ENCODE measurements at places on chromosomes 11 and 22. TPM values are rescaled to one million over a fixed set of nuclear protein-coding genes. Genes with fewer than 3 reads are reported as not detected.

- no peak for DNase-seq
- no peaks in the 10 kb centered on the region for H3K27me3 ChIP-seq
- peak overlapping the region; percentile 88 for H3K27ac ChIP-seq
- peaks cover 15% of the 10 kb centered on the region for H3K4me1 ChIP-seq
- no peak overlapping the region for H3K4me3 ChIP-seq
- peaks cover 25% of the 10 kb centered on the region for H3K36me3 ChIP-seq
Measured at GRCh38 chr11:130145975-130146776, 13.4 kb upstream of the ST14 start.

- peaks cover 66% of the 10 kb centered on the region for H3K36me3 ChIP-seq
- H3K4me3 ChIP-seq: no peak overlapping the region
- no peaks in the 10 kb centered on the region for H3K27me3 ChIP-seq
- H3K4me1 ChIP-seq: peaks cover 13% of the 10 kb centered on the region
Measured at GRCh38 chr11:65866509-65867283, 5.9 kb downstream of the EFEMP2 start.

Gene FAM227A
- total RNA-seq: 9.9 TPM

- H3K27ac ChIP-seq: peak overlapping the region; percentile 100
- peak; percentile 99 for DNase-seq
- no peaks in the 10 kb centered on the region for H3K27me3 ChIP-seq
- peaks cover 3% of the 10 kb centered on the region for H3K36me3 ChIP-seq
Measured at GRCh38 chr22:41444360-41445128, 2.1 kb downstream of the TOB2 start.

DNA sequence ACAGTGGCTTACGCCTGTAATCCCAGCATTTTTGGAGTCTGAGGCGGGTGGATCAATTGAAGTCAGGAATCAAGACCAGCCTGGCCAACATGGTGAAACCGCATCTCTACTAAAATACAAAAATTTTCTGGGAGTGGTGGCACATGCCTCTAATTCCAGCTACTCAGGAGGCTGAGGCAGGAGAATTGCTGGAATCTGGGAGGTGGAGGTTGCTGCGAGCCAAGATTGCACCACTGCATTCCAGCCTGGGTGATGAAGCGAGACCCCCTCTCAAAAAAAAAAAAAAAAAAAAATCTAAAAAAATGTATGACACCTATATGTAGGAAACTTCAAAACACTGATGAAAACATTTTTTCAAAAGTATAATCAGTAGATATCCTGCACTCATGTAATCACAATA lies 242.7 kb upstream of the CHORDC1 start:
- DNase-seq: no peak
- H3K27ac ChIP-seq: no peak overlapping the region
- H3K4me1 ChIP-seq: peaks cover 4% of the 10 kb centered on the region
- H3K4me3 ChIP-seq: no peak overlapping the region

DNA sequence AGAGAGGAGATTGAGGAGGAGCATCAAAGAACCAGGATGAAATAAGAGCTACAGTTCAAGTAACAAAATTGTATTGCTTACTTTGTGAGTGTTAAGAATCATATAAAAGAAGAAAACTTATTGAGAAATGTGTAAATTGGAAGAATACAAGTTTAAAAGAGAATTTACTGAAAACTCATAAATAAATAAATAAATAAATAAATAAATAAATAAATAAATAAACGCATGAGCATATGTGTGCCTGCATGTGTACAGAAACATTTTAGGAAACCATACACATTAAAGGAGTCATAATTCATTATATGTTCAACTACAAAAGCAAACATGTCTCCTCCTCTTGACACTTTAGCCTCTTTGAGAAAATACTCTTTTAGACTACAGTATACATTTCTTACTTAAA lies 42.6 kb downstream of the CNTN5 start:
- no peaks in the 10 kb centered on the region for H3K4me1 ChIP-seq
- no peaks in the 10 kb centered on the region for H3K27me3 ChIP-seq
- no peaks in the 10 kb centered on the region for H3K36me3 ChIP-seq
- DNase-seq: no peak
- no peak overlapping the region for H3K27ac ChIP-seq
- H3K4me3 ChIP-seq: no peak overlapping the region

DNA sequence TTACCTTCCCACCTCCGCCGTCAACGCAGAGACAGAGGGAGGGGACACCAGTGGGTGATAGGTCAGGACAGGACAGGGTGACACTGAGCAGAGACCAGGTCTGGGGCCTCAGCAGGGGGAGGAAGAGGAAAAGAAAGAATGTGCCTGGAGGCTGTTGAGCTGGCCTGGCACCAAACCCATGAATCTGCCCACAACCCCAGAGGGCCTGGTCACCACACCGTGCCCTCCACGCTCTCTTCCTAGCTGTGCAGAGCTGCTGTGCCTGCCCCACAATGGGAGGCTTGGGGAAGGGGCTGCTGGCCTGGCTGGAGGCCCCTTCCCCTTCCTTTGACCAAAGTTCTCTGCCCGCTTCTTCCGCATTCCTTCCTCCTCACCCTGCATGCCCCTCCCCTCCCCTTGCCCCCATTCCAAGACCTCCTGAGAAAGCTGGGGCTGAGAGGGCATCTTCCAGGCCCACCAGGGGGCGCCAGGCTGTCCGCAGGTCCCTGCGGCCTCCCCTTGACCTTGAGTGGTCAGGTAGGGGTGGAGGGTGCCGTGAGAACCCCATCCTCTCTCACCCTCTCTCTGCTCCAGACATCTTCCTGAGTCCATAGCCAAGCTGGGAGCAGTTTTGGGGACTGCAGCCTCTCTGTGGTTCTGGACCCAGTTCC lies 11.0 kb upstream of the CACNA1I start:
- no peaks in the 10 kb centered on the region for H3K4me1 ChIP-seq
- peaks cover 68% of the 10 kb centered on the region for H3K27me3 ChIP-seq
- H3K4me3 ChIP-seq: no peak overlapping the region

GRCh38 chr11:69089258-69089657 lies 40.5 kb downstream of the TPCN2 start:
- no peaks in the 10 kb centered on the region for H3K27me3 ChIP-seq
- H3K4me1 ChIP-seq: no peaks in the 10 kb centered on the region
- no peak for DNase-seq
- no peak overlapping the region for H3K4me3 ChIP-seq

- H3K4me3 ChIP-seq: no peak overlapping the region
- no peak for DNase-seq
- H3K27ac ChIP-seq: no peak overlapping the region
Measured at GRCh38 chr11:101913656-101914055, 1.2 kb upstream of the CEP126 start.

GRCh38 chr22:45130891-45131290 lies 32.8 kb upstream of the NUP50 start:
- H3K36me3 ChIP-seq: peaks cover 13% of the 10 kb centered on the region
- no peaks in the 10 kb centered on the region for H3K27me3 ChIP-seq
- H3K27ac ChIP-seq: no peak overlapping the region
- H3K4me3 ChIP-seq: no peak overlapping the region

DNA sequence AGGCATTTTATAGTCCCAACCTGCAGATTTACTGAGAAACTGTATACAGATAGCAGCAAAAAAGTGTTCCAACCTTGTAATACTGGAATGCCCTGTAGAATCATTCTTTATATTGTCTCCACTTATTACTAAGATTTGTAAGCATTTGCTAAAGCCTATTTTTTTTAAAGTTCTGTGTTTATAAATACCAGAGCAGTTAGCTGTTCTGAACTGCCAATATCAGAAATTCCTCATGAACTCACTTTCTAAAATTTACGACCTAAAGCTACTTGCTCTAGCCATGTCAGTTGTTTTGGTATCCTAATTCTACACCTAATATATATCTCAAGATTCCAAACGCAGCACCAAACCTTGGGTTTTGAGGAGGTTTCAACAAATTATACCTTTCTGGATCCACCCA lies 103.2 kb downstream of the C11orf65 start:
- DNase-seq: no peak
- no peaks in the 10 kb centered on the region for H3K4me1 ChIP-seq
- H3K27me3 ChIP-seq: no peaks in the 10 kb centered on the region
- no peak overlapping the region for H3K4me3 ChIP-seq
- H3K36me3 ChIP-seq: peaks cover 5% of the 10 kb centered on the region
- no peak overlapping the region for H3K27ac ChIP-seq

Gene MEI1
- total RNA-seq: 3.4 TPM

DNA sequence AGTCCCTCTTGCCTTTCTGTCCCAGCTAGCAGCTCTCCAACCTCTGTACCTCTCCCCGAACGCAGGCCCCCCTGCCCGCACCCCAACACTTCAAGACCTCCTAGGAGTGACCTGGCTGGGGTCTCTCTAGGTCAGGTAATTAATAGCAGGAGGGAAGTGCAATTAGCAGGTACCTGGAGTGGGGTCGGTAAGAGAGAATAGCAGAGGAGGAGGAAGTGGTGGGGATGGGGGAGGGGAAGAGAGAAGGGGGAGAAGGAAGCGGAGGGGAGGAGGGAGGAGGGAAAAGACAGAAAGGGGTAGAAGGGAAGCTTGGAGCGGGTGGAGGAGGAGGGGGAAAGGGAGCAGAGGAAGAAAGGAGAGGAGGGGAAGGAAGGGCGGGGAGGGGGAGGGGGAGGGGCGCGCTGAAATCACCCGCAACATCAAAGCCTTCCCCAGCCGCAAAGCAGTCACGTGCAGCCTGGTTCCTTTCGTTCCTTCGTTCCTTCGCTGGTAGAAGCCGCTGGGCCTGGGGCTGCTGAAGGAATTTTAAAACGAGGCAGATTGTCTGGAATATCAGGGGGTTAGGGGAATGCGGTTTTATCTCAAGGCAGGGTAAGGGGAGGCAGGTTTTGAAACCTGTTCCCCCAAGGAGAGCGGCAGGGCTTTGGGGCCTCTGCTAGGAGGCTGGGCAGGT lies 29.3 kb upstream of the TCF20 start:
- no peaks in the 10 kb centered on the region for H3K36me3 ChIP-seq
- no peak overlapping the region for H3K27ac ChIP-seq
- peaks cover 48% of the 10 kb centered on the region for H3K4me1 ChIP-seq
- H3K4me3 ChIP-seq: no peak overlapping the region
- no peaks in the 10 kb centered on the region for H3K27me3 ChIP-seq

Measured in lung (tissue), 17 donors.